ENCODE measurements at places on chromosomes 7 and 10.
A peak's percentile ranks its signal among the peaks of the same experiment; 100 is the strongest.

DNA sequence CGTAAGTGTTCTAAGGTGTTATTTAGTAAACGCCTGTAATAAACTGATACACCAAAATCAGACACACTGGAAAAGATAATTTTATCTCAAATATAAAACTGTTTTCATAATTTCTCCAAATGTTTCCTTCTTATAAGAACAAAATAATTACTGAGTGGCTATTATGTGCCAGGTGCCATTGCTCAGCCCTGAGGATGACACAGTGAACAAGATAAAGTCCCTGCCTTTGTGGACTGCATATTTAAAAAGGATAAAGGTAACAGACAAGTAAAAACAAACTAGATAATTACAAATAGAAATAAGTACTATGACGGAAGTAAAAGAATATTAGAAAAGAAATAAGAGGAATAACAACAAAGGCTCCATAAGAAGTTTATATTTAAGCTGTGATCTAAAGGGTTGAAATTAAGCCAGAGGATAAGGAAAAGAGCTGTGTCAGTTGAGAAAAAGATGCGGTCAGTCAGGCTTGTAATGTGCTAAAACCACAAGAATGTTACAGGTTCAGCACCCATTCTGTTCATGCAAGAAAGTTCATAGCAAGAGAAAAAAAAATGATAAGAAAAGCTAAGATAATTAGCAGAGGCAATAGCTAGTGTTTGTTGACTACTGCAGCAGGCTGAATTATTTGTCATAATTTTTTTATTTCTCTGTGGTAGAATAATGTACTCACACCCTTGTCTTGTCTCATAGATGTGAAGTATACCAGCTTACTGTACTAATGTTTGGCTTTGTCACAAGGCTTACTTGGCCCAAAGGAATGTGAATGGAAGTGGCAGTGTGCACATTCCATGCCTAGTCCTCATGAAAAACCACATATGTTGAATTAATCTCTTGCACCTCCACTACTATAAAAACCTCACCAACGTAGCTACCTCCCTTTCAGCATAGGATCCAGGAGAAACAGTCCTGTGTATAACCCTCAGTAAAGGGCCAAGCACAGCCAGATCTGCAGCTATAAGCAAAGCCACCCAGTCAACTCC lies 75.1 kb downstream of the CRPPA start:
- DNase-seq = no peak

- DNase-seq = peak; percentile 89
These were observed 21.3 kb downstream of the TMEM176B start for GRCh38 chr7:150778738-150779301.

DNA sequence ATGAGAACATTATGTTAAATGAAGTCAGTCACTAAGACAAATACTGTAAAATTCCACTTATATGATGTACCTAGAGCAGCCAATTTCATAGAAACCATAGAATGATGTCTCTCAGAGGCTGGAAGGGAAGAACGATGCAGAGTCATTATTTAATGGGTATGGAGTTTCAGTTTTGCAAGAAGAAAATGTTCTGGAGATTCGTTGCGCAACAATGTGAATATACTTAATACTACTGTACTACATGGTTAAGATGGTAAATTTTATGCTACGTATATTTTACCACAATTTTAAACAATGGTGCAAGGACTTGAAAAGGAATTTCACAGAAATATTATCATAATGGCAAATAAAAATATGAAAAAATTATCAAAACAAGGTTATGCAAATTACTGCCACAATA lies 972.6 kb downstream of the KCNMA1 start:
- DNase-seq = no peak

GRCh38 chr10:104689547-104689946 lies 48.5 kb downstream of the SORCS3 start:
- no peak for DNase-seq

DNA sequence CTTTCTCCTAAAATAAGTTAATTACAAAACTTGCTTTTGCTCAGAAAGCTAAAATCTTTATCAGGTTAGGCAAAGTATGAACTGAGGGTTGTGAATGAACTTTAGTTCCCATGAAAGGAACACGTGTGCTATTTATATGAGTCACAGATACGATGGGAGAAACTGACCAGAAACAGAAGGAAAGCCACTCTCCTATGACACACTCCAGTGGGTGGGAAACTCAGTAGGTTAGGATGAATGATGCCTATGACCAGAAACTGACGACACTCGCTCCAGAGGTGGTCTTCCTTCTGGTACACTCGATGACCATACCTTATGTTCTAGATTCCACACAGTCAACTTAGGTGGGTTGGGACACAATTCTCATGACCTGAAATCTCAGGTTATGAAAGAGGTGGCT lies 215.7 kb upstream of the INHBA start:
- no peak for DNase-seq

DNA sequence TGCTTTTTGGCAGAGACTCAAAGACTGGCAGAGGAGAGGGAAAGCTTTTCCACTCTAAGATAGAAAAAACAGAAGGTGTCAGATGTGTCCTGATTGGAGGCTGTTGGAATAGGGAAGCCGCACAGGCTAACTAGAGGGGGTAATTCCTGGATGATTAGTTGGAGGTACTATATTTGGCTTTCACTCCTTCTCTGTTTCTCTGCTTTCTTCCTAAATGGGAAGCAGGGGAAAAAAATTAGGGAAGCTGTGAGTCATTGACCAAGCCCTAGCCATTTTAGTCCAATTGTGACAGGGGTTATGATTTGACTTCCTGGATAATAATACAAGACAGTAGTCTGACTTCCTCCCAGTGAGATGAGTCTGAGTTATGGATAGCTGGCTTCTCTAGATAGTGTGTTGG lies 475.2 kb upstream of the CELF2 start:
- DNase-seq = no peak

GRCh38 chr10:81068460-81068859 lies 530.8 kb downstream of the SH2D4B start:
- DNase-seq = no peak

DNA sequence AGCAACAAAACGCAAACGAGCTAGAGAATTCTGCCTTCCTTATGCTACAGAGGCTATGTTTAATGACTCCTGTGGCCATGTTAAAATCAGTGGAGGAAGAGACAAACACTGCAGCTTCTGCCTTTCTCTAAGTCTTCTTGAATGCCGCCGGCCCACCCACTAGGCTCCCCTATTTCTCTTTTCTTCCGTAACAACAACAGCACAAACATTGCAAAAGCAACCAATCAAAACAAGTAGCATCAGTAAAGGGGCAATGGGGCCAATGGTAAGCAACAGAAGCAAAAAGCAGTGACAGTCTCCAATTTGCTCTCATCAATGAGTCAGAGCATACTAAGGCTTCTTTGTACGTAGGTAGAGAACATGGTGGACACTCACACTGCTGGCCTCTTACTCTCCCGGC lies 26.8 kb downstream of the DNAJC1 start:
- DNase-seq = no peak

DNA sequence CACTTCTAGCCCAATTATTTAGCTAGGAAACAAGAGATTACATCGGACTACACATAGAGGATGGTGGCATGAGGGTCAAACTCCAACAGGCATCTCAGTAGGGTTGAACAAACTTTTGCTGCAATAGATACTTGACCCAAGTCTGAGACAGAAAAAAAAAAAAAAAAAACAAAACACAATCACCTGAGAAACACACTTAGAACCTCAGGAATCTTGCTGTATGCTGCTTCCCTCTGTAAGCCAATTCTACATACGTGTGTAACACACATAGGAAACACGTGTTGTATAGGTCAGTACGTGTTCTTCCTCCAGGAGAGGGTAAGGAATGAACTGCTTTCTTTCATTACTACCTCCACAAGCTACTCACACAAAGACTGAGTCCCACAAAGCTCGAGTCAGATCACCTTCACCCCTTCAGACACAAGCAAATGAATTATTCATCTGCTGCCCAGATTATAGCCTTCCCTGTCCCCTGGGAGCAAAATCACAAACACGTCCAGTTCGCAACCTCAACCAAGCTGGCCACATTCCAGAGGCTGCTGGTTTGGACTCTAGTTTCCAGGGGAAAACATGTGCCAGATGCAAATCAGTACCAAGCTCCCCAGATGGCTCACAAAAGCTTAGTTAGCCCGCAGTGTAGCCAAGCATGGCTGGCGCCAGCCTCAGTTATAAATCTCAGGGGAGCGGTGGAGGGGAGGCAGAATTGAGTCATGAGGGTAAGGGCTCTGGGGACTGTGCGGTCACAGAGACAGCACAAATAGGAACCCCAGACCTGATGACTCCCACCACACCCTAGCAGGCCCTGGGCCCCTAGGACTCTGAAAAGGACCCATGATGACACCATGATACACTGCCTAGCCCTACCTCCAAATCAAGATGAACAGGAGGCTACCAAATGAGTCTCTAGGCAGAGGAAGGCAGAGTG lies 15.1 kb downstream of the PSAP start:
- DNase-seq = no peak

DNA sequence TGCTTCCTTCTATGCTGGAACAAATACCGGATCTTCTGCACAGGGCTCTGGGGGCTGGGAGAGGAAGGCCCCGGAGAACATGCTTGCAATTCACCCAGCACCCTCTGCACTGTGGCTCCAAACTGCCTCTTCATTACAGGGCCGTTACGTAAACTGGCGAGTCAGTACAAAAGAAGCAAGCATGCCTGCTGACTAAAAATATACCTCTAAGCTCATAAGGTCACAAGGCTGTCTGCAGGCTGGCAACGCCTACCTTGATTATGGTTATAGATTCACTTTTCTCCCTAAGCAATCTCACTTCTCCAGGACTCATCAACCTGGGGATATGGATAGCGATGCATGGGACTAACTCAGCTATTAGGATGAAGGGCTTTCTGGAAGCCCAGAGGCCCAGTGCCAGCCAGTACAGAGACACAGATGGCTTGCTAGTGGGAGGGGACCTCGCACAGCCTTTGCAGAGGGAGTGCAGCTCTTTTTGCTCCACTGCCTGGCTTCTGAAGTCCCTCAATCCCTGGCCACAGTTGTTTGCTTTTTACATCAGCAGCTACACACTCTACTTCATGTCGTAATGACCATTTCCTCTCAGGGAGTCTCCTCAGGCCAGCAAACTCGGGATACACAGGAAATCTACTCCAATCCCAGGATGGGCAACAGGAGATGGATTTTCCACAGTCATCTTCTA lies 96.1 kb downstream of the SH3PXD2A start:
- no peak for DNase-seq

DNA sequence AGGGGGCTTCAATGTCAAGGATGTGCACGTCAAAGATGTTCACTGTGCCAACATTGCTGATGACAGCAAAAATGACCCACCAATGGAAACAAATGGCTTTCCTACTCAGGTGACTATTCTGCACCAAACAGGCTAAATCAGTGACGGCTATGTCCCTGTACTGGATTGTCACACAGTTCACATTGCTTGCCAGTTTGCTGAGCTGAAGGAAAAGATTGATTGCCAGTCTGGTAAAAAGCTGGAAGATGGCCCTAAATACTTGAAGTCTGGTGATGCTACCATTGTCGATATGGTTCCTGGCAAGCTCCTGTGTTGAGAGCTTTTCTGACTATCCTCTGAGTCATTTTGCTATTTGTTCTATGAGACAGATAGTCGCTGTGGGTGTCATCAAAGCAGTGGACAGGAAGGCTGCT lies 202.2 kb upstream of the ETV1 start:
- DNase-seq = no peak

- no peak for DNase-seq
These were observed 284.0 kb downstream of the AUTS2 start for GRCh38 chr7:69882269-69882668.

DNA sequence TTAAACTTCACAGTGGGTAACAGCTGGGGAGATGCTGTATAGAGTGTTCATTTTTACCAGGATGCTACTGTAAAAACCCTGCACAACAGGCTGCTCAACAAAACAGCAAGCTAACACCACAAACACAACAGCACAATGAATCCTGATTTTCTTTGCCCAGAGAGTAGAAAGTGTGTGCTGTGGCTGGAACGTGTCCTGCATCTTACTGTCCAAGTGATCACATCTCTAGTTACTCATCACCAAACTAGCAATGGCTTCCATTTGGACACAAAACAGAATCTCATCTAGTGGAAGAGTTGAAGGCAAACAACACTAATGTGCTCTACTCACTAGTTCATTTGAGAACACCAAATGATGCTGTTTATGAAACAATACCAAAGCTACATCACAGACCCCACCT lies 121.2 kb downstream of the SLC25A13 start:
- no peak for DNase-seq

DNA sequence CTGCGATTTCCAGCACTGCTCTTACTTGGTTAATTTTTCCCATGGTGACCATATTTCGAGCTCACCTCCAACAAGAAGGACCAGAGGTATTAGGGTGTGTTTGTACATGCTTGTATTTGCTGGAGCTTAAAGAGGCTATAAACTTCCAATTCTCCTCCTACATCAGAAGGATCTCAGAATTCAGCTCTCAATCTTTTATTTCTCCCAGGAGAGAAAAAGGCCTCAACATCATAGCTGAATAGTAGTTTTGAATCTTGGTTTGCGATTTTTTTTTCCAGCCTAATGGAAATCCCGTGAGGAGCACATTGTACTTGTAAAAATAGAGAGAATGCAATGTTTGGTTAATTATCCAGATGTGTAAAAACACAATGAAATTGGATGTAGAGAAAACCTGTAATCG lies 69.7 kb downstream of the CPVL start:
- DNase-seq = no peak

- no peak for DNase-seq
These were observed 65.8 kb upstream of the CAMK2B start for GRCh38 chr7:44391171-44391570.

- DNase-seq = no peak
These were observed 22.8 kb downstream of the ARL5B start for GRCh38 chr10:18681971-18682411.

- no peak for DNase-seq
These were observed 71.9 kb downstream of the WIPF3 start for GRCh38 chr7:29878081-29878688.

DNA sequence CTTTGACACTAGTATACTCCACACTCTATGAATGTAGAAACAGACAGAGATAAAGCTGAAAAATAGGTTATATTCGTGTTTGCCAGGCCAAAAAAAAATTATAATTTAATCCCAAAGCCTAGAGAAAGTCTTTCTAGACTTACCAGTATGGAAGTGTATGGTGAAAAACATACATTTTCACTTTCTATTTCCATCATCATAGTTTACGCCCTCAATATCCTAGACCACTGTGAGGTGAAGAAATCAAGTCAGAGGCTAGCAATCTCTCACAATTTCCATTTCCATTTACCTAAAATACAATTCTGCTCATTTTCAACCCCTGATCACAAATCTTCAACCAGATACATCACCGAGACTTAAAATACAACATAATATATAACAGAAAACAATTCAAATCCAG lies 16.2 kb downstream of the GPR22 start:
- DNase-seq = no peak
